Peyer's patch (tissue), 4 donors: ENCODE measurements at places on chromosomes 6 and 20.

DNA sequence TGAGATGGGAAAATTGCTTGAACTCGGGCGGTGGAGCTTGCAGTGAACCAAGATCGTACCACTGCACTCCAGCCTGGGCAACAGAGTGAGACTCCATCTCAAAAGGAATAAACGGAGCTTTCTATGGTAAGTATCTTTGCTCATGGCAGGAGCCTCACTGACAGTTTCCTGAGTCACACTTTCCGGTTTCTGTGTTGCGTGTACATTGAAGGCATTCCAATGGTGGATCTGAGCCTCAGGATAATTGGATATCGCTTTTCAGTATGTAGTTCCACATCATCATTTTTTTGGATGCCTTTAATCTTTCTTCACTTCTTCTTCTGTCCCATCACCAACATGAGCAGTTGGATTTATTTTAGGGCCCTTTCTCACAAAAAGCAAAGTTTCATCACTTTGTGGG is 28.6 kb upstream of the GTSF1L start:
- no peak for DNase-seq

- DNase-seq, result peak; percentile 86
These were observed 85.7 kb downstream of the NFATC2 start for GRCh38 chr20:51456511-51457509.

GRCh38 chr6:53287336-53288225 is 61.2 kb downstream of the ELOVL5 start:
- no peak for DNase-seq

DNA sequence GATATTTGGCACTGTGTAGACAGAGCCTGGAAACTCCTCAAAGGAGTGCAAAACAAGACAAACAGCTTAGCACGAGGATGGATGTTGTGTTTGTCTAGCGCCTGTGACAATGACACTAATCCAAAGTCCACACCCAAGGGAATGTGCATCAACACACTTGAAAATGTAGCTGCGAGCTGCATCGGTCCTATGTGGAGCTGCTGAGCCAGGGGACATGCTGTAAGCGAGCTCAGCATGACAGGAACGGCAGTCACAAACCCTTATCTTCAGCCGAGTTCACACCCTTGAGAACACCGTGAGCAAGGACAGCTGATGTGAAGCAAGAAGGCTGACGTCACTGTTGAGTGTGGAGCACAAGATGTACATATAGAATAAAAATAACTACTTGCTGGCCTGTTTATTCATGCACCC is 684.3 kb downstream of the QKI start:
- no peak for DNase-seq

- no peak for DNase-seq
These were observed 21.0 kb downstream of the PNLDC1 start for GRCh38 chr6:159821122-159821521.

DNA sequence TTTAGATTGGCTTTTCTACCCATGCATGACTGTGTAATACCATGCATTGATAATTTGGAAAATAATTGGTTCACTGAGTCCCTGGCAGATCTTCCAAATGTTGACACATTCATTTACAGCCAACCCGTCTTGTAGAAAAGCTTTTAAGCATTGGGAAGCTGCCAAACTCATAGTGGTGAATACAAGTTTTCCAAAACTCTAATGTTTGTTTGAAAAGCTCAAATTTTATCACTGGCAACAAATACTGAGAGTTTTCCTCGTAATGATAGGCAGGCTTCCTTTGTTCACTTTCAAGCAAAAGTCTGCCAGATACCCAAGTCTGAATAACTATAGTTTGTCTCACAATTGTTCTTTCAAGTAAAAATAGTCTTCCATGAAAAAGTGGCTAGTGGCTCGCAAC is 143.0 kb downstream of the FIG4 start:
- DNase-seq, result no peak

DNA sequence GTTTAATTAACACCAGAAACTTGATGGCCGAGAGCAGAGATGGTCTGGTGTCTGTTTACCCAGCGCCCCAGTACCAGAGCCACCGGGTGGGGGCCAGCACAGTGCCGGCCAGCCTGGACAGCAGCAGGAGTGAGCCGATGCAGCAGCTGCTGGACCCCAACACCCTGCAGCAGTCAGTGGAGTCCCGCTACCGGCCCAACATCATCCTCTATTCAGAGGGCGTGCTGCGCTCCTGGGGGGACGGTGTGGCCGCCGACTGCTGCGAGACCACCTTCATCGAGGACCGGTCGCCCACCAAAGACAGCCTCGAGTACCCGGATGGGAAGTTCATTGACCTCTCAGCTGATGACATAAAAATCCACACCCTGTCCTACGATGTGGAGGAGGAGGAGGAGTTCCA is 73.7 kb downstream of the SYNDIG1 start:
- DNase-seq, result no peak

DNA sequence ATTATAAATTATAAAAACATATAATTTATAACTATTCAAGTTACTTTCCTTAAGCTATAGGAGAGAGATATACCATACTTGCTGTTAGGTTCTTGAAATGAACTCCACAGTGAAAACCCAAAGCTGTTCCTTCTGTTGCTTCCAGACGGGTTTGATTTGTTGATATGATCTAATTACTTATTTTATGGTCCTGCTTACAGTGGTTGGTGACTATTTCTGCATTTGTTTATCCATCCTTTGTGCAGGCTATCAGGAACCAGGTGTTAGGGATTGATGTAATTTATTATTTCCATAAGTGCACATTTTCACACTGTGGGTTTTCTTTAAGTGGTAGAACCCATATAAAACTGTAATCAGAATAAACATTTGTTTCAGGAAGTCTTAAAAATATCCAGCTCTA is 167.1 kb downstream of the KIF6 start:
- no peak for DNase-seq

DNA sequence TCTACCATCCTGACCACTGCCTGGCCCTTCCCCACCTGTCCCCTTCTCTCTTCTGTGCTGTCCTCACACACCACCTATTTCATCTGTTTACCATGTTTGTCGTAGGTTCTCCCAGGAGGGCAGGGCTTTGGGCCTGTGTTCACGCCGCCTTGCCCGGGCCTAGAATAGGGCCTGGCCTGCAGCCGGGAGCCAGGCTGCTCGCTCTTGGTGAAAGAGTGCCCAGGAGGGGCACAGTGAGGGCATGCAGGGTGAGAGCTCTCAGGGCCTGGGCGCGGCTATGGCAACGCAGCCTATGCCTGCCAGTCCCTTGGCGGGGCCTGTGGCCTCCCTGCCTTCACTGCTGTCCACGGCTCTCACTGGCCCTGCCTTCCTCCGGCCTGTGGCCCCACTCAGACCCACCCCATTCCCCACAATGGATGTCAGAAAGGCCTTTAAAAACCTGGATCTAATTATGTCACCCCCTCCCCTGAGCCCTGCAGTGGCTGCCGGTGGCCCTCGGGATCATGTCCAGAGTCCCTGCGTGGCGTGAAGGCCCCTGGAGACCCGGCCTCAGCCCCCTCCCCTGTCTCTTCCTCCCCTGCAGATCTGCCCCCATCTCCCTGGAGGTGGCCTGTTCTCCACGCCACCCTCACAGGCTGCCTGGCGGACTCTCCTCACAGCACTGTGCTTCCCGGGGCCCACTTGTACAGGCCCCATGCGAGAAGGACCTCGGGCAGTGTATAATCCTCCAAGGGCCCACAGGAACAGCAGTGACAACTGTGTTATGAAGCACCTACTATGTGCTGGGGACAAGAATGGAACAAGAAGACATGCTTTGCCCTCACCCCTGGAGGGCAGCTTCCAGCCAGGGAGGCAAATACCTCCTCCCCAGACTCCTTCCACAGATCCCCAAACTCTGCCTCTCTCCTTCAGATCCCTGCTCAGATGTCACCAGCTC is 22.9 kb upstream of the NOL4L start:
- DNase-seq, result no peak

GRCh38 chr6:136859430-136859829 is 37.0 kb downstream of the PEX7 start:
- DNase-seq, result no peak

GRCh38 chr20:51326201-51326819 is 216.2 kb downstream of the NFATC2 start:
- DNase-seq, result peak; percentile 78

DNA sequence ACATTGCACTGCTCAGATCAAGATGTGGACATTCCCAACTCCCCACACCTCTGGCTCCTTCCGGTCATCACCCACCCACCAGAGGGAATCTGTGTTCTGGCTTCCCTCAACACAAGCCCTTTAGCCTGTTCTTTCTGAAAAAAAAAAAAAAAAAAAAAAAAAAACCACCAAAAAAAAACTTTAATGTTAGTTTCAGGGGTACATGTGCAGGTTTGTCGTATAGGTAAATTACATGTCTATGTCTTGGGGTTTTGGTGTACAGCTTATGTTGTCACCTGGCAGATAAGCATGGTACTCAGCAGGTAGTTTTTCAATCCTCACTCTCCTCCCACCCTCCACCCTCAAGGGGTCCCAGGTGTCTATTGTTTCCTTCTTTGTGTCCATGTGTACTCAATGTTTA is 135.8 kb upstream of the FOXA2 start:
- no peak for DNase-seq

DNA sequence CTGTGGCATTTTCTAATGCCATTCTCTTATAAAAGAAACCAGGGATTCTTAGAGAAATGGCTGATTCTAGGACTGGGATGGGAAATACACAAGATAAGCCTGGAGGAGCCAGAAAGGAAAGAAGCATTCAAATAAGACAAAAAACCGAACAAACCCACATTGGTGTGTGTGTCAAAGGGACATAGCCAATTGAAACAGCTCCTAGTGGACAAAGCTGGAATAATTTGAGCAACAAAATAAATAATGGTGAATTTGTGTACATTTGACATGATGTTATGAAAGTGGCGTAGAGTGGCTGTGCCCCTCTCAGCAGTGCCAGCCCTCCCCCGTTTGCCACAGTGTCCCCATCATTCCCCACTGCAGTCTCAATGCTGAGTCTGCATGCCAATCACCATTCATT is 55.5 kb downstream of the B3GAT2 start:
- no peak for DNase-seq

DNA sequence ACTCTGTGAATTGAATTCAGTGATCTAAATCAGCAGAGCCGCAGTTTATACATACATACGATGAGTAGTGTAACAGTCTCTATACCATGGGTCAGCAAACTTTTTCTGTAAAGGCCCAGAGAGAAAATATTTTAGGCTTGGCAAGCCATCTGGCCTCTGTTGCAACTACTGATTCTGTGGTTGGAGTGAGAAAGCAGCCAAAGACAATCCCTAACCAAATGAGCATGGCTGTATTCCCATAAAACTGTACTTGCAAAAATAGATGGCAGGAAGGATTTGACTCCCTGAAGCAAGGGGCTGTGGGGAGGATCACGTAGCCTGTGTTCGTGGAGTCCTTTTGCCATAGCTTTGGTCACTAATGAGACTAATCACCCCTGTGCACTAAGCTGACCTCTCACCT is 17.9 kb upstream of the MOCS1 start:
- DNase-seq, result no peak

- no peak for DNase-seq
These were observed 150.3 kb downstream of the PTPRK start for GRCh38 chr6:128370072-128370471.

- DNase-seq, result no peak
These were observed 110.2 kb downstream of the TBXT start for GRCh38 chr6:166057431-166057830.

- no peak for DNase-seq
These were observed 20.3 kb downstream of the ASXL1 start for GRCh38 chr20:32378461-32378860.

GRCh38 chr6:80182308-80182707 is 75.8 kb downstream of the BCKDHB start:
- DNase-seq, result no peak
